CD8-positive, alpha-beta memory T cell (primary cell): ENCODE measurements at places on chromosomes 5 and 9. TPM values are rescaled to one million over a fixed set of nuclear protein-coding genes. Genes with fewer than 3 reads are reported as not detected.

GRCh38 chr5:75654693-75655295 lies 43.5 kb downstream of the ANKDD1B start:
- no peak overlapping the region for H3K4me3 ChIP-seq
- H3K27me3 ChIP-seq = no peaks in the 10 kb centered on the region
- H3K4me1 ChIP-seq = no peaks in the 10 kb centered on the region
- H3K27ac ChIP-seq = no peak overlapping the region
- DNase-seq = no peak

Gene UHRF2
- total RNA-seq = 50.8 TPM

Gene DRD1
- not detected for total RNA-seq

Gene CCL21
- not detected for total RNA-seq

DNA sequence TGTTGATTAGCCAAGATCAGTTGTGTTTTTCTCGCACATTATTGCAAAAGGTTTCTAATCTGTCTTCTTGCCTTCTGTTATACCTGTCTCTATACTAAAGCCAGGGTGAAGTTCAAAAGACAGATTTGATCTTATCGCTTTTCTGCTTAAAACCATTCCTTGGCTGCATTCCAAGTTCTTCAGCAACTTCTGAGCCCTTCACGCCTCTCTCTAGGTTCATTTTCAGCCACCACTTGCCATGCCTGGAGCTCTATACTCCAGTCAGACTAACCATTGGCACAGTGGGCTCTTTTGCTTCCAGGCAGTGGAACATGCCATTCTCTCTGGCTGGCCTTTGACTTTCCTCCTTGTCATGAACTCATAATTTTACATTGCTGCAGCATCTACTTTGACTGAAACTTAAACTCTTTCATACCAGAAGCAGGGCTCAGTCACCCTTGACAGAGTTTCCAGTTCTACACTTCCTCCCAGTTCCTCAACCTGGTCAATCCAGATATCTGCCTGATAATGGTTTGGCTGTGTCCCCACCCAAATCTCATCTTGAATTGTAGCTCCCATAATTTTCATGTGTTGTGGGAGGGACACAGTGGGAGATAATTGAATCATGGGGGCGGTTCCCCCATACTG lies 114.4 kb downstream of the SLC12A2 start:
- H3K27ac ChIP-seq = no peak overlapping the region
- no peak overlapping the region for H3K4me3 ChIP-seq
- no peak for DNase-seq
- H3K27me3 ChIP-seq = no peaks in the 10 kb centered on the region
- H3K4me1 ChIP-seq = peaks cover 22% of the 10 kb centered on the region

Gene ARSI
- not detected for total RNA-seq

Gene NFIB
- total RNA-seq = not detected

Gene KCNV2
- total RNA-seq = not detected

Gene SHLD3
- 8.5 TPM for total RNA-seq

Gene OBP2B
- total RNA-seq = not detected

GRCh38 chr9:88979021-88979420 lies 12.2 kb upstream of the S1PR3 start:
- no peak overlapping the region for H3K4me3 ChIP-seq
- no peak overlapping the region for H3K27ac ChIP-seq
- H3K27me3 ChIP-seq = no peaks in the 10 kb centered on the region
- no peaks in the 10 kb centered on the region for H3K36me3 ChIP-seq
- DNase-seq = no peak

Gene FOXD4L5
- total RNA-seq = not detected

Gene CMYA5
- total RNA-seq = 0.16 TPM

- no peaks in the 10 kb centered on the region for H3K4me1 ChIP-seq
- H3K27me3 ChIP-seq = no peaks in the 10 kb centered on the region
- no peak for DNase-seq
- H3K27ac ChIP-seq = no peak overlapping the region
Measured at GRCh38 chr5:44987026-44987425, 178.3 kb downstream of the MRPS30 start.

DNA sequence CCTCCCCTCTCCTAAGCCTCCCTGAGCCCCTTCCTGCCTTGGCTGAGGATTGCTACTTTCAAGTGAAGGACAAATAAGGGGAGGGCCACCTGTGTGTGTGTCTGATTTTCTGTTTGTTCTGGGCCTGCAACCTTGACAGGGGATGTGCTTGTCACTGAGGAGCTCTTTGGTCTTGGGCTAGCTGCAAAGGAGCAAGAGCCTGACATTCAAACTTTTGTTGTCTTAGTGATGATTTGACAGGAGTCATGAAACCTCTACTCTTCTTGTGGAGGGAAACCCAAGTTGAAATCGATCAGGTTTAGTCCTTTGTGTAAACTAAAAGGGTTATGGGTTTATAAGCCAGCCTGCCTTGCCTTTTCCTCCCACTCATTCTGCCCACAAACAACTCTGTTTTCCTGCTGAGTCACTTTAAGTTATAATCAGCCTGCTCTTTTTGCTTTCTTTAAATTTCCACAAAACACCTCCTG lies 16.9 kb downstream of the CLTA start:
- H3K4me3 ChIP-seq = no peak overlapping the region
- peaks cover 27% of the 10 kb centered on the region for H3K4me1 ChIP-seq
- no peaks in the 10 kb centered on the region for H3K27me3 ChIP-seq
- peaks cover 65% of the 10 kb centered on the region for H3K36me3 ChIP-seq
- H3K27ac ChIP-seq = peak overlapping the region; percentile 28

Gene SHC3
- not detected for total RNA-seq

GRCh38 chr5:143110591-143110990 lies 292.9 kb downstream of the NR3C1 start:
- no peak overlapping the region for H3K27ac ChIP-seq
- no peaks in the 10 kb centered on the region for H3K36me3 ChIP-seq
- H3K4me1 ChIP-seq = no peaks in the 10 kb centered on the region
- no peaks in the 10 kb centered on the region for H3K27me3 ChIP-seq

Gene KCNIP1
- total RNA-seq = not detected

GRCh38 chr9:134349936-134350335 lies 23.7 kb downstream of the RXRA start:
- no peak for DNase-seq
- no peak overlapping the region for H3K27ac ChIP-seq
- no peaks in the 10 kb centered on the region for H3K36me3 ChIP-seq
- no peaks in the 10 kb centered on the region for H3K27me3 ChIP-seq
- H3K4me3 ChIP-seq = no peak overlapping the region
- H3K4me1 ChIP-seq = no peaks in the 10 kb centered on the region

DNA sequence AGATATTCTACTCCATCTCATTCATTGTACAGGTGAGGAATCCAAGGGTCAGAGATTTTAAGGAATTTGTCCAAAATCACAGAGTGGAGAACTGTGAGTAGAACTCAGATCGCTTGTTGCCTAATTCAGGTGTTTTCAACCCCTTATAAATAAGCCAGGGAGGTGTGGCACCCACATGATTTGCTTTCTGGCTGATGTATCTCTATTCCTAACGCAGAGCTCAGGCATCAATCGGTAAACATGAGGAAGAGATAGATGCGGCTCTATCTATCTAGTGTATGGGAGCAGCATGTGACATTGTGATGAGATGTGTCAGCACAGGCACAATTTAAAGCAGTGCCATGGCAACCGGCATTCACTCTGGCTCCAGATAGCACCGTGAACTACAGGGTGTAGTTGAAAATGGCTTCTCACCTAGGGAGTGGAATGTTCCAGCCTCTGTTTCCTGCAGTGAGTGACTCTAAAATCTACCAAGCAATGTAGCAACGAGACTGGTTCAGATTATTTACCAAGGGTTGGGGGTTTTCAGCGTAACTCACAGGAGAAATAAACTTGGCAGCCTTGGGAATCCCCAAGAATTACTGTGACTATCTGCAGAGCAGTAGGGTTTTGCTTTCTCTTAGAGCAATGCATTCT lies 53.4 kb upstream of the SUB1 start:
- peak; percentile 74 for DNase-seq
- H3K27ac ChIP-seq = peak overlapping the region; percentile 76
- no peaks in the 10 kb centered on the region for H3K36me3 ChIP-seq

DNA sequence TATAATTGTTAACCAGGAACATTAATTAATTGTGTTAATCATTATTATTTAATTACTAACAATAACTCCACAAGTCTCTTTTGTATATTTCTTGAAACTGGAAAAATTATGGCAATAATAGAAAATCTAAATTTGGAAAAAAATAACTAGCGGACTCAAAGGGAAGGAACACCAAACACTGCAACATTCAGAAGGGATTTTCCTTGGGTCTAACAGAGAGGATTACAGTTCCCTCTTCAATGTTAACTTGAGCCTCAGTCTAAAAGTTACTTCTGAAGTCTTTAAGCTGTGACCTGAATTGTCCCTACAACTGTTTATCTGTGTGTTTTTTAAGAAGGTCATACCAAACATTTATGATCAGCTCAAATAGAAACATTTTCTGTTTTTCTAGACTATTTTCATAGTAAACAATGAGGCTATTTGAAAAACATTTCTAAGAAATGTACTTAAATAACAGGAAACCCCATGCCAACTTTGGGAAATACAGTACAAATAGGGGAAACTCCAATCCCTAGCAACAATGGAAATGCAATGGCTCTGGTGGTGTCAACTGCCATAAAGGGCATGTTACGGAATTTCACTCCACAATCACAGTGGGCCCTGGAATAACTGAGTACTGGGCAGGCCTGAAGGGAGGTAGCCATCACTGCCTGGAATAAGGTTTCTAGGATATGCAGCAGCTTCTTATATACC lies 61.2 kb downstream of the MCTP1 start:
- no peak for DNase-seq
- H3K4me3 ChIP-seq = no peak overlapping the region

GRCh38 chr9:76704593-76705204 lies 59.5 kb upstream of the PCA3 start:
- no peaks in the 10 kb centered on the region for H3K27me3 ChIP-seq
- peak; percentile 31 for DNase-seq
- no peaks in the 10 kb centered on the region for H3K36me3 ChIP-seq
- H3K27ac ChIP-seq = no peak overlapping the region
- H3K4me3 ChIP-seq = no peak overlapping the region

- no peaks in the 10 kb centered on the region for H3K27me3 ChIP-seq
- no peak overlapping the region for H3K27ac ChIP-seq
- H3K4me1 ChIP-seq = peaks cover 10% of the 10 kb centered on the region
- H3K4me3 ChIP-seq = no peak overlapping the region
- H3K36me3 ChIP-seq = no peaks in the 10 kb centered on the region
- no peak for DNase-seq
Measured at GRCh38 chr9:15139469-15139868, 167.5 kb downstream of the TTC39B start.

Gene LECT2
- not detected for total RNA-seq

- H3K27me3 ChIP-seq = peaks cover 5% of the 10 kb centered on the region
- no peaks in the 10 kb centered on the region for H3K36me3 ChIP-seq
- no peak overlapping the region for H3K27ac ChIP-seq
- peak; percentile 7 for DNase-seq
- H3K4me3 ChIP-seq = no peak overlapping the region
- H3K4me1 ChIP-seq = no peaks in the 10 kb centered on the region
Measured at GRCh38 chr5:149114403-149115312, 26.6 kb upstream of the ABLIM3 start.

DNA sequence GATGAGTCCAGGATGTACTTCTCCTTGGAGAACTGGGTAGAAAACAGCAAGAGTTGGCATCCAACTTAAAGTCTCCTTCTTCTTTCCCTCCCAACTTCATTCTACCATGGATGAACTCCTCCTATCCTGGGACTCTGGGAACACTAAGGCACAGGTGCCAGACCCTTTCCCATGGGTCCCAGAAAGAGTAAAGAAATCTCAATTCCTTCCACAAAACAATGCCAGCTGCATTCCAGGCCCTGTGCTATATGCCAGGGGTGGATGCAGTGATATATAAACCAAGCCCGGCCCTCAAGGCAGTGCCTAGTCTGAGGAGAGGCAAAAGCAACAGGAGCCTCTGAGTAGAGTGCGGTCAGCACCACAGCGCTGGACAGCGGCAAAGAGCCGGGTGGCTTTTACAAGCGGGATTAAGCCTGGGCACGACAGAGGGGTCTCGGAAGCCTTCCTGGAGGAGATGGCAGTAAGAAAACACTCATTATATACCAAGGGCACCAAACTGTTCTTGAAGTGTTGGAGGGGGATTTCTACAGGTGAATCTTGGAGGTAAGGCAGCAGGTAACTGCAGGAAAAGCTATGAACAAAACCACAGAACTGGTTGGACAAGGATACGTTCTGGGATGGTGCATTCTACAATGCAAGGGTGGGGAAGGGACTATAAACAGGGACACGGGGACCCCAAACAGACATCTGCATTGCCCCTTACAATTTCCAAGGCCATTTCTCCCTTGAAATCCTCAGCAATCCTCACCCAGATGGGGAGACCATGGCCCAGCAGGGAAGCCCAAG lies 16.4 kb upstream of the TOR2A start:
- peaks cover 11% of the 10 kb centered on the region for H3K4me1 ChIP-seq
- no peak overlapping the region for H3K27ac ChIP-seq
- peaks cover 40% of the 10 kb centered on the region for H3K36me3 ChIP-seq
- DNase-seq = no peak

DNA sequence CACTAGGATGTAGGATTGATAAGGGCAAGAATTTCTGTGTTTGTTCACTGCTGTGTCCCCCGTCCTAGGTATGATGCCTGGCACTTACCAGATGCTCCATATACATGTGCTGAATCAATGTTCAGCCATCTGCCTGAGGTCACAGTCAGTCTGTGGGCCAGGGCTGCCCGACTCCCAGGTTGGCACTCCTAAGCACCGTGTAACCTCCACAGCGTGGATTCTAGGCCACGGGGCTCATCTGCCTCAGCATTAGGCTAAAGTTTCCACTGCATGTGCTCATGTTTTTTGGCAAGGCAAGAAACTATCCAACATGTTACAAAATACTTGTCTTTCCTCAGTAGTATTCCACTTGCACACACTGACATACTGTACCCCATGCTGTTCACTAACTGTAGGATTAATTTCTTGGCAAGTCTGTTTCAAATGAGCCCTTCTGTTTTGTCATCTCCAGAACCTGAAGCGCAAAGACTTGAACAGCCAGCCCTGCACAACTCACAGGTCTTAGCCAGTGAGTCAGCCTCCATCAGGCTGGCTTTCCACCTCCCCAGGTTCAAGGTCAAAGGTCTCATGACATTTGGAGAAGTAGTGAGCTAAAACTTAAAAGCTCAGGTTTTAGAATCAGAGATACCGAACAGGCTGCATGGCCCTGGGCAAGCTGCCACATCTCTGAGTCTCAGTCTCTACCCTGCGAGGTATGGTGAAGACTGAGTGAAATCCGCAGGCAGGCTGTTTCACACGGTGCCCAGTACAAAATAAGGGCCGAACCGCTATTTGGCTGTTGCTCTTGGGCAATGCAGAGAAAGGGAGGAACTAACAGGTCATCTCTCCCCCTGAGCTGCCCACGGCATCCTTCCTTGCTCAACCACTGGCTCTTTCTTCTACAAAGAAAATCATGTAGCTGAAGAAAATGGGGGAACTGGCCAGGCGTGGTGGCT lies 7.2 kb downstream of the TOR1A start:
- peaks cover 28% of the 10 kb centered on the region for H3K36me3 ChIP-seq
- no peaks in the 10 kb centered on the region for H3K4me1 ChIP-seq
- no peak overlapping the region for H3K27ac ChIP-seq

Gene CDH18
- not detected for total RNA-seq

DNA sequence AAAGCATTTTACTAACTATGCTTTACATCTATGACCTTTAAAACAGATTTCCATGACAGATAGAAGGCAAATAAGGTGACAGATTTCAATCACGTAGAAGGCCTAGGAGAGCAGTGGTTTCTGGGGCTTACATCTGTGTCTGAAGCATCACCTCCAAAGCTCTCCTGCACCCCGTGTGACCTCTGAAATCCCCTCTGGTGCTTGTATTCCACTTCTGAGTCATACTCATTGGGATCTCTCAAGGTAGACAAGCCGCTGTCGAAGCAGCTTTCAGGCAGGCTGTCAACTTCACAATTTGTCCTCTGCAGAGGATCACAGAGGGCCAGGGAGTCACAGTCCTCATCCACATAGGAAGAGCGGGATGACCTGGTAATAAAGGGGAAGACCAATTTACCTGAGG lies 62.2 kb downstream of the RASEF start:
- DNase-seq = no peak
- no peak overlapping the region for H3K27ac ChIP-seq
- no peaks in the 10 kb centered on the region for H3K4me1 ChIP-seq
- no peaks in the 10 kb centered on the region for H3K36me3 ChIP-seq

Gene IGFBPL1
- total RNA-seq = not detected

Gene SPTAN1
- total RNA-seq = 203 TPM
